ENCODE measurements at places on chromosomes 6 and 20. TPM values are rescaled to one million over a fixed set of nuclear protein-coding genes. Genes with fewer than 3 reads are reported as not detected.

GRCh38 chr20:1816384-1817381 lies 78.5 kb upstream of the SIRPA start:
- ATAC-seq = no peak

- no peak for ATAC-seq
These were observed 107.9 kb downstream of the BANF2 start for GRCh38 chr20:17807651-17808050.

GRCh38 chr20:45576995-45577394 lies 2.1 kb downstream of the WFDC8 start:
- ATAC-seq = no peak

Gene LGSN
- total RNA-seq = not detected

Gene LPA
- 0.24 TPM for total RNA-seq

Gene TRIM15
- total RNA-seq = not detected
